ENCODE measurements at places on chromosomes 13 and 19.

GRCh38 chr13:70407486-70407885 lies 299.2 kb upstream of the KLHL1 start:
- DNase-seq: no peak

DNA sequence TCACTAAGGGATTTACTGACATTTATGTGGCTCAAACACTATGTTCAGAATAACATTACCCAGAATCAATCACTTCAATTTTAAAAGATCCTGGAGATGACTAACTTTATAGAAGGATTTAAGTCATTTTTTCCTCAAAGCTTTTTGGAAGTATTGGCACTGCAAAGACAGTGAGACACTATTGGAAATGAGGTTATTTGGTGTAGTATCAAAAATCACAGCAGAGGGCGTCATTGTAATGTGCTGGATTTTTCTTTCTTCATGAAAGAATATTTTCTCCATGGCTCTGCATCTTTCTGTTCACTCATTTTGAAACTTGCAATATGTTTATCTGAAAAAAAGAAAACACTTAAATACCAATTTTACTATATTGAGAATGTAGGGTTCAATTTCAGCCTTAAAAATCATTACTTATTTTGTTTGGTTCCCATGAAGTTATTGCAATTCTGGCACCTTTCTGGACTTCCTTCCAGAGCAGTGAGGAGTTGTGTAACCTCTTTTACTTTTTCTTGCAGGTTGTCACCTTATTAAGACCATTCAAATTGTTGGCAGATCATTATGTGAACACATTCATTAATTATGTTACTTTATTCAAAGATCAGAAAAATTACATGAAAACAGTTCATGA lies 3.7 kb upstream of the CSNK1A1L start:
- no peak for DNase-seq

- DNase-seq: no peak
Measured at GRCh38 chr13:105255472-105255871, 1280.0 kb downstream of the EFNB2 start.

GRCh38 chr19:38719761-38720558 lies 24.3 kb downstream of the CAPN12 start:
- DNase-seq: no peak

- DNase-seq: peak; percentile 26
Measured at GRCh38 chr13:99269627-99270241, 11.6 kb upstream of the GPR18 start.

DNA sequence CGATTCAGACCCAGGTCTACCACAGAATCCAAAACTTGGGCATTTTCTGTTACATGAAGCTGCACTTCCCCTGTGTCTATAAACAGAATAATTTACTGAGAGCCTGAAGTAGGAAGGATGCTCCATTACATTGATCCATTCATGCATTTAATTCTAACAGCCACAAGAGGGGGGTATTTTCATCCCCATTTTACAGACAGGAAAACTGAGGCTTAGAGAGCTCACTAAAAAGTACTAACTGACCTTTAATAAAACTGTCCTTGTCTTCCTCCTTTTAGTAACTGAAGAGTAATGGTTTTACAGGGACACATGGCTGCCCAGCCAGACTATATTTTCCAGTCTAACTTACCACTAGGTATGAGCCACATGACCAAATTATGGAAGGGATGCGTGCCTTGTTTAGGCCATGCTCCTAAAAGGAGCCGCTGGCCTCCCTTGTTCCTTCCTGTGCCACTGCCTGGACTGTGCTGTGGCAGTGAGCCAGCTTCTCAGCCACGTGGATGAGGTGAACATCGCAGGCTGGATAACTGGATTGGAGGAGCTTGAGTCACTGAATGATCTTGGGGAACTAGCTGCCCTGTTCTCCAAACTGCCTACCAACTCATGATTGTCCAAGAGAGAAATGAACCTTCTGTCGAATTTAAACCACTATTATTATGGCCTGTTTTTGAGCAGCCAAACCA lies 108.3 kb downstream of the DOCK9 start:
- DNase-seq: peak; percentile 43

DNA sequence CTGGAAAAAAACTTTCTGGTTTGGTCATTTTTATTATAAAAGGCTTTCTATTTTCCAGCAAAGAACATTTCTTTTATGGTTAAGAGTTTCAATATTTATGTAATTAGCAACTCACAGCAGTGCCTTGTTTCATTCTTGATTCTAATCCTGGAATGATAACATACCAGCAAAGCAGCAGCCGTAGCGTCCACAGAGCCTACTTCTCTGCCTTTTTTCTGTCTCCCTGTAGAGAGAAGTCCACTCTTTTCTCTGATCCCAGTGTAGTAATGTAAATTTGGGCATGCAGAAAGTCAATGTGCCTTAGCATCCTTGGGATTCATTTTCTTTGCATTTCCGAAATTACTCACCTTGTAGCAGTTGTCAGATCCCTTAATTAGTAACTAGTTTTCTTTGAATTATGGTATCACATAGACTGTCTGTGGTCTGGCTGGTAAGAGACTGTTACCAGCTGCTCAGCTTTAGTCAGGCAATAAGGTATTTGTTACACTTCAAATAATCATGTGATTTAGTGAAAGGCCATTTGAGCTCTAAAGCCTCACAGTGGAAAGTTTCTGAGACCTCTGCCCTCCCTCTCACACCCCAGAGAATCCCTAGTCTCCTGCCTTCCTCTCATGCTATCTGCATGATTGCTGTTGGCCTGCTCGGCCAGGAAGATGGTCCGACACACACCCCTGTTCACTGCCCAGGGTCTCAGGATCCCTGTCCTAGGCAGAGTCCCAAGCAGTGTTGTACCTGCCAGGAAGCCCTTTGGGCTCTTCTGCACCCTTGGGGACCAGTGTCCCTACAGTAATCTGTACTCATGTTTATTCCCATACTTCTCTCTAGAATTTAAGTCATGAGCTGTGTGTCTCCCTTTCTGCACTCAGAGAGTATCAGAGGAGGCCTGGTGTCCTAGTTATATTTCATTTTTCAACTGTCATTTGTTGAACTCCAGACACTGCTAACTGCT lies 86.3 kb downstream of the LRCH1 start:
- peak; percentile 29 for DNase-seq

DNA sequence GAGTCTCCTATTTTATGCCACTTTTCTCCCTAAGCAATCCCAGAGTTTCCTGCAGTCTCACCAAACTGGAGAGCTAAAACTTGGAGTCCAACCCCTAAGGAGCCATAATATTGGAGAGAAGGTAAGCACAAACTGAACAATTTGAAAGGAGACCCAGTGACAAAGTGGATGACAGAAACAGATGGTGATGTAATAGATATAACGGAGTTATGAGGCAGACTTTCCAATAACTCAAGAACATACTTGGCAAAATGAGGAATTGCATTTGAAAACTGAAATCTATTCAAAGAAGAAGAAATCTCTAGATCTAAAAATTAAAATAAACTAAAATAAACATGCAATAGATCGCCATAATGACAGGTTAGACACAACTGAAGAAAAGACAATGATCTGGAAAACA lies 200.9 kb upstream of the MIR17HG start:
- no peak for DNase-seq

GRCh38 chr13:66723576-66723975 lies 506.6 kb downstream of the PCDH9 start:
- no peak for DNase-seq

- no peak for DNase-seq
Measured at GRCh38 chr13:33392794-33393405, 107.3 kb upstream of the STARD13 start.

Measured in GM13976 (cell line).